Karpas-422 (cell line): ENCODE measurements at places on chromosomes 6 and 20. TPM values are rescaled to one million over a fixed set of nuclear protein-coding genes. Genes with fewer than 3 reads are reported as not detected.

CTSA gene
- 39.5 and 52.9 TPM in 2 replicates for total RNA-seq

SIRPG gene
- not detected in 2 replicates for total RNA-seq

PDE7B gene
- not detected in 2 replicates for total RNA-seq

FAM209B gene
- total RNA-seq = 0.60 TPM in 1 of 2 replicates, not detected in the other

SIGLEC1 gene
- total RNA-seq = not detected in 2 replicates

NOX3 gene
- not detected in 2 replicates for total RNA-seq

SNAI1 gene
- total RNA-seq = 0.22 TPM in 1 of 2 replicates, not detected in the other

GSTA1 gene
- not detected in 2 replicates for total RNA-seq

OPN5 gene
- total RNA-seq = not detected in 2 replicates

FHL5 gene
- not detected in 2 replicates for total RNA-seq

ADGB gene
- not detected in 2 replicates for total RNA-seq

AP5S1 gene
- 5.3 and 7.1 TPM in 2 replicates for total RNA-seq

BACH2 gene
- 1.4 and 3.2 TPM in 2 replicates for total RNA-seq

SERINC1 gene
- 43.7 and 70.1 TPM in 2 replicates for total RNA-seq

AIF1 gene
- 0.76 TPM in 1 of 2 replicates, not detected in the other for total RNA-seq

PRPH2 gene
- total RNA-seq = not detected in 2 replicates

CCN5 gene
- total RNA-seq = not detected in 2 replicates

DNA sequence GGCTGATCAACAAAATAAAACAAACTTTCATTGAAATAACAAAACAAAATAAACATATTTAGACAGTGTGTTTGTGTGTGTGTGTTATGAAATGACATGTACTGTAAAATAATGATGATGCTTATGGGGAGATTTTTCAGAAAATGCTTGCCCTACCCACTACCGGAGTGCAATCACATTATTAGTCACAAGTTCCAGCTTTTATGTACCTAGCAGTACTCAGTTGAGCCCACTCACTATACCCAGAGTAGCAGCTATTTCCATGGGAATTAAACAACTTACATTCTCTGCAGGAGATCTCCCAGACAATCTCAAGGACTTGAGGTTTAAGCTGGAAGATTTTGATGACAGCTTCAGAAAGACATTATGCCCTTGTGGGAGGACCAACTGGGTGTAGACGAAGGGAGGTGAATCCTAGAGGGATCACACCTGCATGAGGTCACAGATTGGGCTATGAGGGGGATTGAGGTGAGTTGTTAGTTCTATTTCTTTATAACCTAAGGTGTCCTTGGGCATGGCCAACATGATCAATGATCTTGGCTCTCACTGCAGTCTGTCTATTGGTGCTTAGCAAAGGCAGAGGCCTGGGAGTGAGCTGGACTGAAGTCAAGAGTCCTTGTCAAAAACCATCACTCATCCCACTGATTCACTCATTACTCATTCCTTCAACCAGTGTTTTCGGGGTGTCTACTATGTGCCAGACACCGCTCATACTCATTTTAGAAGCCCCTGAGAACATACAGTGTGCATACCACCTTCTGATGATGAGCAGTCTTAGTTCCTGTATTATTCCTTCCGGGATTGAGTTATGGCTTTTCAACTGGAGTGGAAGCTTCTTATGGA lies 6.7 kb upstream of the CLIC5 start:
- no peak for DNase-seq

GRCh38 chr6:136136274-136136673 lies 113.8 kb downstream of the MTFR2 start:
- no peak for DNase-seq

DNA sequence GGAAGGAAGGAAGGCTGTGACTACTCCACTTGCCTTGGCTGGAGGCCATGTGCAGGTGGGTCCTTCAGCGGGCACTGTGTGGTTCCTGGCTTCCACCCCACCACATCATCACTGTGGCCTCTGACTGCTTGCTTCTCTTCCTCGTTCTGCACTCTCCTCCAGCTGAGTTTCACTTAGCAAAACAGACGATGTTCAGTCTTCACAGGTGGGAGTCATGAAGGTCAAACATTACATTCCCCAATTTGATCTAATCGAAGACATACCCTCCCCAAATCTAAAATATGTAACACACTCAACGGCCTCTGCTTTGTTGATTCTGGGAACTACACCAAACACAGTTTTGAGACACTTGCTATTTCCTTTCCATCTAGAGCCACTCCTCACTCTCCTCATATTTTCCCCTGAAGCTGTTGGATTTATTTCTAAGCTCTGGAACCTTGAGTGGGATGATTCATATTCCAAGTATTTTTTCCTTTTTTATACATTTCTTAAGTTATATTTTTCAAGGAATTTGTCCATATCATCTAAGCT lies 132.5 kb upstream of the FOXA2 start:
- peak; percentile 71 for DNase-seq

- DNase-seq = no peak
Measured at GRCh38 chr20:8471465-8471864, 339.4 kb downstream of the PLCB1 start.

DNA sequence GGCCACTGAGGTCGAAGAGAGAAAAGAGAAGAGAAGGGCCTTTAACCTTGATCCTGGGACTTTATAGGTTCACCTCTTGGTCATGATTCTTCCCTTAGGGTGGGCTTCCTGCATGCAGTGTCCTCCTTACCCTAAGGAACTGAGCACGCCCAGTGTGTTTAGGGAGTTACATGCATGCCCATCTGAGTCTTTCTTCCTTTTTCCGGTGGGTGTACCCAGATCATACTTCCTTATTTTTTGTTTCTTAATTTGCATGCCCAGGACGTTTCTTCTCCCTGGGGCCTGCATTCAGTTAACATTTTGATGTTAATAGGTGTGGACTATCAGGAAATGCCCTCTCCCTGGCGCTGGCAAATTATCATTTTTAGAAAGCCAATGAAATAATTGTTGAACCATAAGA lies 91.5 kb downstream of the HTR1B start:
- DNase-seq = no peak

DNA sequence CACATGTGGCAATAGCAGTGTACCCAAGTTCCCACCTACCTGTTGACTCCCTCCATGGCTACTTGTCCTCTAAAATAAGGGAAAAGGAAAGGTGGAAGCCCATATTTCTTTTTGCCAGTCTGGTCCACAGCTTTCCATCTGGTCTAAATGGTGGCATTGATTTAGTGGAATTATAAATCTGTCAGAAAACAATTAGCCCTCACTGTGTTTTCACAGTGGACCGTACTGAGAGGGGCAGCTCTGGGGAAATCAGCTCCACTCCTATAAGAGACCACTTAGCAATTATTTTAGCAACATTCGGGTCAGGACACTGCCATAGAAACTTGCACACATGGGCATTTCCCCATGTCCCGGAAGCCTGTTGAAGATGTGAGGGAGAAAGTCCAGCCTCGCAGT lies 653.4 kb upstream of the MARCKS start:
- DNase-seq = no peak

- no peak for DNase-seq
Measured at GRCh38 chr6:5403076-5403475, 141.8 kb downstream of the FARS2 start.

DNA sequence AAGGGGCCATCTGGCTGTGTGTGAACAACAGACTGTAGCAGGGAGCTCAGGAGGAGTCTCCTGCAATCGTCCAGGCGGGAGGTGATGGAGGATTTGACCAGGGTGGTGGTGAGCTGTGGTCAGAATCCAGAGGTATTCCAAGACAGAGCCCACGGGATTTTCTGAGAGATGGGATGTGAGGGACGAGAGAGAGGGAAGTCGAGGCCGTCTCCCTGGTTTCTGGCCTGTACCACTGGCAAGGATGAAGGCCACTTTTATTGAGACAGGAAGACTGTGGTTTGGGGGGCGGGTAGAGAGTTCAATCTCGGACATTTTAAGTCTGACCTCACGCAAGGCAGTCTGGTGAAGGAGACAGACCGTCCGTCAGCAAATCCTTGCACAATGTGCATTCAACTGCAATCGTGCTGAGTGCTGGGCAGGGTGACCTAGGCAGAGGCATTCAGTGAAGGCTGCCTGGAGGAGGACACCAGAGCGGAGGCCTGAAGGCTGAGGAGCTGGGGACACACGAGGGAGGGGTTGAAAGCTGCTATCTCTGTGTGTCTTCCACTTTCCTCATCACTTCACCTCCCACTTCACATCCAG lies 53.9 kb downstream of the PREX1 start:
- no peak for DNase-seq

- no peak for DNase-seq
Measured at GRCh38 chr6:13471184-13471583, 16.2 kb downstream of the GFOD1 start.

GRCh38 chr6:1872649-1873131 lies 263.0 kb downstream of the FOXC1 start:
- DNase-seq = no peak

- no peak for DNase-seq
Measured at GRCh38 chr20:63696628-63697356, at the start of gene TNFRSF6B. Gene TNFRSF6B (plus strand): TSS chr20:63696652. CDS start chr20:63696768, 116 bp downstream.

GRCh38 chr6:6131492-6132109 lies 124.9 kb upstream of the NRN1 start:
- DNase-seq = peak; percentile 87

GRCh38 chr6:95519228-95520037 lies 57.9 kb upstream of the MANEA start:
- DNase-seq = no peak

- no peak for DNase-seq
Measured at GRCh38 chr6:41040940-41041536, 1.2 kb upstream of the TSPO2 start.

GRCh38 chr20:12395760-12396159 lies 478.1 kb downstream of the BTBD3 start:
- DNase-seq = no peak

- peak; percentile 90 for DNase-seq
Measured at GRCh38 chr20:46681032-46681854, 8.0 kb downstream of the TP53RK start.

GRCh38 chr6:111769365-111770152 lies 103.7 kb downstream of the FYN start:
- no peak for DNase-seq

DNA sequence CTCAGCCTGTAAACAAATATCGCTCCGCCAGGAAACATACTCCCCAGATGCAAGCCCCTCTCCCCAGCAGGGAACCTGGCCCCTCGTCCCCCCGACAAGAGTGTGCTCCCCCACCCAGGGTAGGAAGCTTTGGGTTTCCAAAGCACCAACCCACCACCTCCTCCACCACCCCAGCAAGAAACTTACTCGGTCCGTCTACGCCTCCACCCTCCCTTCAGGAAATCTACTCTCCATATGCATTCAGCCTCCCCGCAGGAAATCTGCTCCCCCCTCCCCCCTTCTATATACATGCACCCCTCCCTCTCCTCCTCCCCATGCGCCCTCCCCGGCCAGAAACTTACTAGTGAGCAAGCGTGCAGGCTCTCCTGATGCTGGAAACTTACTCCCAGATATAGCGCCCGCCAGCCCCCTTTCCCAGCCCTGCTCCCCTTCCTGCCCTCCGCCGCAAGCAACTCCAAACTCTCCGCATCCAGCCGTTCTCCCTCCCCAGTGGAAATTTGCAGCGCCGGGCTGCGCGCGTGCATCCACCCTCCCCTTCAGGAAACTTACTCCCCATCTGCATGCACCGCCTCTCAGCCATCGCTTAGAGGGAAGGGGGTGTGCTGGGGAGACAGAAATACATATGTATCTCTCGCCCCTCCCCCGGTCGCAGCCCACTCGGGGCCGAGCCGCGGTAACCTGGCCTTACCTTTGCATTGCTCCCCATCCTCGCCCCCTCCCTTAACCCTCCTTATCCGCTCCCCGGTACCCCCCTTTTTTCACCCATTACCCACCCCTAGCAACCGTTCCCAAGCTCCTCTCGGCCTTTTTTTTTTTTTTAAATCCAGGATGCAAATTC lies at the start of gene TRERF1:
TRERF1 (minus strand) TSS at position 594 of the 838 bp plus-strand sequence. CDS start 182,336 bp downstream, outside the sequence.
- DNase-seq = peak; percentile 99

DNA sequence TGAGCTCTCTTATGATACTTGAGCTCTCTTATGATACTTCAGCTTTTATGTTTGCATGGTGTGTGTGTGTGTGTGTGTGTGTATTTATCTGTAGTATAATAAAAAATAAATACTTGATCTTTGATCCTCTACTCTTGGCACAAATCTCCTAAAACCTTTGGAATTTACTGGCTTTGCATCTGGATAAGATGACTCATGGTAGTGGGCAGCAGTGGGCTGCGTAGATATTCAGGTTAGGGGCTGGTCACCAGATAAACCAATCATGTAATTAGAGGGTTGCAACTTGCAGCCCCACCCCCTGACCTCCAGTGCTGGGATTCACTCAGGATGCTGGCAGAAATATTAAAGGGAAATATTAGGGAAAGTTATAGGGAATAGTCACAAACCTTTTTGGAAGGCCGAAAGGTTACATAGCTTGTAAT lies 151.9 kb upstream of the COL21A1 start:
- DNase-seq = no peak

DNA sequence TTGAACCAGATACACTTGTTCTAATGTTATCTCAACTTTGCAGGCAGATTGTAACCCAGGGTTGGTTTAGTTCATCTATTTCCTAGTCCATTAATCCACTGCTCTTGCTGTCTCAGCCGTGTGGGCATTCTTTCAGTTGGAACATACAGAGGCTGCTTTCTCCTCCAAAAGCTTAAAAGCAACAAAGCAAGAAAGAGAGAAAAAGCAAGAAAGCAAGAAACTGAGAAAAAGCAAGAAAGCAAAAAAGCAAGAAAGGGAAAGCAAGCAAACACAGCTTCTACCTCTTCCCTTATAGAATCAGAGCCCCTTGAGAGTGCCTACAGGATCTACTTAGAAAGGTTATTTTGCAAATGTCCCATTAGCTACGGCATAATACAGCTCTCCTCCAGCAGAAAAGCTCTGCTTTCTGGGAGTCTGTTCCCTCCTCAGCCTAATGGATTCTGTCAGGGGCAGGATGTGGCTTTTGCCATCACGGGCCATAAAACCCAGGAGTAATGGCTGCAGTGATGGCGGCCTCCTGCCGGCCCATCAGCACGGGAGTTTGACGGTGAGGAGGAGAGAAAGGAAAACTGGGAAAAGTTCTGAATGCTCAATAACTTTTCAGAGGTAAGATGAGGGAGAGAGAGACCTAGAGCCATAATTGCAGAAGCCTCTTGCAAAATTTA lies 156.8 kb upstream of the JARID2 start:
- DNase-seq = no peak

DNA sequence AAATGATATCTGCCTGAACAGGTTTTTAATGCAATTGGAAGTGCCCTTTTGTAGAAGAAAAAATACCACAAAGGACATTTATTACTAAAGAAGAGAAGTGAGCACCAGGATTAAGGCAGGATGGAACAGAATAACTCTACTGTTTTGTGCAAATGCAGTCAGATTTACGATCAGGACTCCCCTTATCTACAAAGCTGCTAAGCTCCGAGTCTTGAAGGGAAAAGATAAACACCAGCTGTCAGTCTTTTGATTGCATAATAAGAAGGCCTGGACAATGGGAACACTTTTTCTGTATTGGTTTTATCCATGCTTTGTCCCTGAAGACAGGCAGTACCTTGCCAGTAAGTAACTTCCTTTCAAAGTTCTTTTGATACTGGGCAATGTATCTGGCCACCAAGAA lies 797.9 kb upstream of the SLC35B3 start:
- no peak for DNase-seq

GRCh38 chr20:56631990-56632327 lies 2.9 kb downstream of the TFAP2C start:
- no peak for DNase-seq
